Kidney glomerular epithelial cell (primary cell): ENCODE measurements at places on chromosomes 2 and 18.

- DNase-seq = peak; percentile 45
These were observed 213.6 kb upstream of the FAM98A start for GRCh38 chr2:33812707-33813106.

GRCh38 chr2:74908748-74909444 is 49.5 kb upstream of the POLE4 start:
- DNase-seq = no peak

DNA sequence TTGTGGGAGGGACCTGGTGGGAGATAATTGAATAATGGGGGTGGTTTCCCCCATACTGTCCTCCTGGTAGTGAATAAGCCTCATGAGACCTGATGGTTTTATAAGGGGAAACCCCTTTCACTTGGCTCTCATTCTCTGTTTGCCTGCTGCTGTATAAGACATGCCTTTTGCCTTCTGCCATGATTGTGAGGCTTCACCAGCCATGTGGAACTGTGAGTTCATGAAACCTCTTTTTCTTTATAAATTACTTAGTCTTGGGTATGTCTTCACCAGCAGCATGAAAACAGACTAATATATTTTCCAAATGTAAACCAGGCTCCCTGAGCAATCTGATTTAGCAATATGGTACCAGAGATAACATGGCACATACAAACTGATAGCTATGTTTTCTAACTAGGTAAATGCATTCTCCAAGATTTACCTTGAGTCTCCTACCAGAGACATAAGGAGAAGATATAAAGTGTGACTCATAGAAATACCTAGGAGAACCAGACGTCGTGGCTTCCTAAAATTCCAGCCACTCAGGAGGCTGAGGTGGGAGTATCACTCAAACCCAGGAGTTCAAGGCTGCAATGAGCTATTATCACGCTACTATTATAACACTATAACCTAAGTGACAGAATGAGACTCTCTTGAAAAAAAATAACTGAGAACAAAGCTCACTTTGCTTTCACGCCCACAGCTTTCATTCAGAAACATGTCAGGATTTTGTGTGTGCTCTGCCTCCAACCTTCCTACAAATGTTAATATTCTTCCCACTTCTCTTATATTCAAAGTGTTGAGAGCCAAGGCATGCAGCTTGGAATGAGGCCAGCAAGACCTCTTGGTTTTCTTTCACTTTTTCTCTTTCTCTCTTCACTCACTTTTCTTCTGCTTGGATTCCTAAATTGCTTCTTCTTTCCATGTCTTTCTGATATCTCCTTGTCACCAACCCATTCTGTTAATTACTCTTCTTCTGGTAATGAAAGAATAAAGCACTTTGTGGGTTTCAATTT is 263.9 kb upstream of the UBE2E3 start:
- no peak for DNase-seq

- no peak for DNase-seq
These were observed 139.1 kb upstream of the FHL2 start for GRCh38 chr2:105537920-105538319.

GRCh38 chr18:32378705-32379104 is 92.0 kb downstream of the GAREM1 start:
- DNase-seq = no peak

GRCh38 chr2:222943820-222944219 is 83.0 kb downstream of the ACSL3 start:
- no peak for DNase-seq

- no peak for DNase-seq
These were observed 2.8 kb upstream of the PROM2 start for GRCh38 chr2:95271381-95271971.

DNA sequence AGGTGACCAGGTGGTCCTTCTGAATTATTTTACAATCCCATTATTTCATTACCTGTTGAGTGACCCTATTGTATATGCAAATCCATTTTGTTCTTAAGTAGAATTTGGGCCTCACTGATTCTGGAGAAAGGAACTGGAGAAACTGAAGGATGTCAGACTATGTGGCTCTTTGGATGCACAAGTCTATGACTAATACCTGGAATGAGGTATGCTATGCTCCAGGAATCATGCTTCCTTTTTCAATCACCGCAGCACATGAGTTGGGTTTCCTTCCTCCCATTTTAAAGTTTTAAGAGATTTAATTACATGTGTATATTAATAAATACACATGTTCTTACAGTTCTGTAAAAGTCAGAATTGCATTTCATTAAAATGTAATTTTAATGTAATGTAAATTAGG is 253.9 kb upstream of the VWC2L start:
- DNase-seq = peak; percentile 3

- no peak for DNase-seq
These were observed 38.8 kb downstream of the ZNF519 start for GRCh38 chr18:14093307-14093915.

- DNase-seq = no peak
These were observed 130.8 kb upstream of the TWIST2 start for GRCh38 chr2:238717084-238717483.

DNA sequence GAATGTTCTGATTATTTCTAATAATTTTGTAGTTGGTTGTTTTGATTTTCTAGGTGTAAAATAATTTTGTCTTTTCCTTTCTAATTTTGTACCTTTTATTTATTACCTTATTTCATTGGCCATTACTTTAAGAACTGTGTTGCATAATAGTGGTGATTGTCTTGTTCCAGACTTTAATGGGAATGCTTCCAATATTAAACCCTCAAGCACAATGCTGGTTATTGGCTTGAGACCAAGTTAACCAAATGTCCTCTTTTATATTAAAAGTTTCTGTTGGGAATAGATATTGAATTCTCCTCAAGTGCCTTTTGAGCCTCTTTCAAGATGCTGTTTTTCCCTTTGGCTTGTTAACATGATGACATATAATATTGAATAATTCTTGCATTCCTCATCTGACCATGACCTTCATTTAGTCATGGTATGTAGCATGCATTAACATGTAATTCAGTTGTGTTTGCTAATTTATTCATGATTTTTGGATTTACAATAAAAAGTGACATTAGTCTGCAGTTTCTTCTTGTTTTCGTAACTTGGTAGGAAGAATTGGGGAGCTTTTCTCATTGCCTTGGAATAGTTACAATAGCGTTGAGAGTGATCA is 141.7 kb downstream of the DIS3L2 start:
- no peak for DNase-seq

GRCh38 chr2:222912776-222913175 is 51.9 kb downstream of the ACSL3 start:
- DNase-seq = no peak
